ENCODE measurements at places on chromosomes 12 and 14.
A peak's percentile ranks its signal among the peaks of the same experiment; 100 is the strongest.

DNA sequence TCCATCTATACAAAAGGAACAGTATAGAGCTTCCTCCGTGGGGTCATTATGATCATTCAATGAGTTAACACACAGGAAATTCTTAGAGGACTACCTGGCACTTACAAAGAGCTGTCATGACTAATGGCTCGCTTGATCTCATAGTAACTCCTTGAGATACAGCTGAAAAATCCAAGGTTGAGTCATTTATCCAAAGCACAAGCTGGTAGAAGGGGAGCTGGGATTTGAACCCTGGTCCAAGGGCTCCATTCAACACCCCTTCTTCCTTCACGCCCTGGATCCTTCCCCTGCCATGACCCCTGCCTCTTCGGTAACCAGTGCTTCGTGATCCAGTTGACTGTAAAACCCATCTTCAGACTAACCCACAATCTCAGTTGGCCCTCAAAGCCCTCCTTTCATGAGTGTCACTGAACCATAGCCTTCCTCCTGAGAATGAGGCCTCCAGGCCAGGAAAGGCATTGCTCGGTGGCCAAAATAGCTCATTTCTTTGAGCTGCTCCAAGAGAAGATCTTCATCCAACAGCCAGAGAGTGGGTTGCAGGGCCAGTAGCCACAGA is 7.8 kb downstream of the ZFP36L1 start:
- peak overlapping the region; percentile 94 for H3K27ac ChIP-seq
- no peaks in the 10 kb centered on the region for H3K27me3 ChIP-seq
- peaks cover 57% of the 10 kb centered on the region for H3K4me1 ChIP-seq
- H3K36me3 ChIP-seq, result peaks cover 28% of the 10 kb centered on the region
- no peak overlapping the region for H3K4me3 ChIP-seq
- no peak for DNase-seq

DNA sequence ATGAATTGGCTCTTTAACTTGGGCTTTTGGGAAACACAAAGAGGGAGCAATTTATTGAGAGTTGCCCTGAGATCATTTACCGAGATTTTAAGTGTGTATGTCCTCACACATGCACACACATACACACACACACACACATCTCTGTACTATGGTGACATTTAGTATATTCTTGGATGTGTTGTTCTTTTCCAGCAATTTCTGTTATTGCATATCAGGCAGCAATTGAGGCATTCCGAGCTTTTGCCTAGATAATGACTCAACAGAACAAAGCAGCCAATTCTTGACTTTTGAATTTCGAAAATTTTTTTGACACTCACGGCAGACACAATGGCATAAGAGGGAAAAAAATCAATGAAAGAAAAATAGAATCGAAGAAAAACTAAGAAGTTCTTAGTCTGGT is 248.5 kb downstream of the DUSP6 start:
- no peaks in the 10 kb centered on the region for H3K27me3 ChIP-seq
- peaks cover 17% of the 10 kb centered on the region for H3K4me1 ChIP-seq
- no peak overlapping the region for H3K4me3 ChIP-seq
- H3K27ac ChIP-seq, result no peak overlapping the region
- DNase-seq, result no peak

- no peak overlapping the region for H3K27ac ChIP-seq
- H3K27me3 ChIP-seq, result no peaks in the 10 kb centered on the region
- DNase-seq, result no peak
- no peaks in the 10 kb centered on the region for H3K36me3 ChIP-seq
These were observed 543.4 kb downstream of the RPL10L start for GRCh38 chr14:46108228-46108627.

- H3K36me3 ChIP-seq, result peaks cover 10% of the 10 kb centered on the region
- no peak overlapping the region for H3K4me3 ChIP-seq
- no peaks in the 10 kb centered on the region for H3K27me3 ChIP-seq
- DNase-seq, result no peak
- peak overlapping the region; percentile 5 for H3K27ac ChIP-seq
These were observed 5.1 kb downstream of the KLC1 start for GRCh38 chr14:103634156-103634555.

GRCh38 chr14:99166506-99166905 is 105.5 kb downstream of the BCL11B start:
- H3K4me1 ChIP-seq, result no peaks in the 10 kb centered on the region
- no peak overlapping the region for H3K4me3 ChIP-seq
- H3K27ac ChIP-seq, result no peak overlapping the region
- no peaks in the 10 kb centered on the region for H3K36me3 ChIP-seq
- no peaks in the 10 kb centered on the region for H3K27me3 ChIP-seq
